ENCODE measurements at places on chromosomes 2 and 18. TPM values are rescaled to one million over a fixed set of nuclear protein-coding genes. Genes with fewer than 3 reads are reported as not detected.

SPOPL gene
- polyA plus RNA-seq, result 30.2 TPM

DNA sequence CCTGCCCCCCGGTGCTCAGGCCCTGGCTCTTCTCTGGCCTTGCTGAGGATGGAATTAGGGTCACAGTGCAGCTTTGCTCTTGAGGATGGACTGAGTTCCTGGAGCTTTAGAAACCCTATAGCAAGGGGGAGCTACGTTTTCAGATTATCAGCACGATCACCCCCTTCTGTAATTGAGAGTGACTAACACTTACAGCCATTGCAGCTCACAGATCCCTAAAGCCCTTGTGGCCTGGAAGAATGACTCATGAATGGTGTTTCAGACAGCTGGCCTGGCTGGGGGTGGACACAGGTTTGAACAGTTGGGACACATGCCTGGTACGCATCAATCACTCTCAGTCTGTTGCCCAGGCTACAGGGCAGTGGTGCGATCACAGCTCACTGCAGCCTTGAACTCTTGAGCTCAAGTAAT, 79.7 kb upstream of the IGFBP5 start:
- DNase-seq, result no peak

RGPD3 gene
- polyA plus RNA-seq, result 0.62 TPM

DNA sequence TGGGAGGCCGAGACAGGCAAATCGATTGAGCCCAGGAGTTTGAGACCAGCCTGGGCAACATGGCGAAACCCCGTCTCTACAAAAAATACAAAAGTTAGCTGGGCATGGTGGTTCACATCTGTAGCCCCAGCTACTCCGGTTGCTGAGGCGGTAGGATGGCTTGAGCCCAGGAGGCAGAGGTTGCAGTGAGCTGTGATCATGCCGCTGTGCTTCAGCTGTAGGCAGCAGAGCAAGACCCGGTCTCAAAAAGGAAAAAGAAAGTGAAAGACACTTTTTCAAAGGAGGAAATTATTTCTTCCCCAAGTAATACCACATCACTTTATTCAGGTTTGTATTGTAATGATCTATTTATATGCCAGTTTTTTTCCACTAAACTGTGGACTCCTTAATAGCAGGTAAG, 35.7 kb upstream of the TAF4B start:
- DNase-seq, result no peak

DNA sequence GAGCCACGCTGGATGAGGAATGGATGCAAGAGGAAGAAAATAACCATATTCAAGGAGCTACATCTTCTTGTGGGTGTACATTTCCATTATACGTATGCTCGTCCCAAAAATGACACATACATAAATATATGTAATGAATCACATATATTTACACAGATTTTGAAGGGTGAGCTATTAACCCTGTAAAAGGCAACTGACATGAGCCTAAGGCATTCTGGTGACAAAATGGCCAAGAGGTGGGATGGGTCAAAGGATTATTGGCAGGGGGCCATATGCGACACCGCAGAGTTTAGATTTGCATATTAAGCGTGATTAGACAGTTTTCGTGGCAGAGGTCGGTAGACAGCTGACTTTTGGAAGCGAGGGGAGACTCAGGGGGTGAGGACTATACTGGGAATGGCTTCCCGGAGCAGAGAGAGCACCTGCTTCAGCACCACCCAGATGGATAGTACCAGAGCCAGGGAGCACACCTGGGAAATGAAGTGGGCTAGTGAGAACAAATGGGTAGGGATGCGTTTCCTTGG, 431 bp upstream of the CNRIP1 start:
- no peak for DNase-seq

ARHGEF33 gene
- polyA plus RNA-seq, result 1.9 TPM
